ENCODE measurements at places on chromosomes 7 and 10.
A peak's percentile ranks its signal among the peaks of the same experiment; 100 is the strongest.

- DNase-seq, result peak; percentile 46
Measured at GRCh38 chr10:71835671-71836595, 15.1 kb downstream of the PSAP start.

DNA sequence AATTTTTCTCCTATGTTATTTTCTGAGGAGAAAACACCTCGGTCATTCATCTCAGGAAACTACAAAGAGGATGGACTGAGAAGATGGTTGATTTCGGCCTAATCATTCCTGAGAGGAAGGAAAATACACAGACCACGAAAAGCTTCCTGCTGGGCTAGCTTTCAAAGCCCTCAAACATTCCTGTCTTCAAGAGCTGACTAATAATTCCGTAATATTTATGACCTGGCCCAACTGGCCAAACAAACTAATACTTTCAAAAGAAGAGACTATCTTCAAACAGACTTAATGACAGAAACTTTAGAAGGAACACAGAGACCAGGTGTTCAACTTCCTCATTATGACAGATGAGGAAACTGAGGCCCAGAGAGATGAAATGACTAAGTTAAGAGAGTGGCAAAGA, 215.1 kb upstream of the FRMD4A start:
- DNase-seq, result no peak

DNA sequence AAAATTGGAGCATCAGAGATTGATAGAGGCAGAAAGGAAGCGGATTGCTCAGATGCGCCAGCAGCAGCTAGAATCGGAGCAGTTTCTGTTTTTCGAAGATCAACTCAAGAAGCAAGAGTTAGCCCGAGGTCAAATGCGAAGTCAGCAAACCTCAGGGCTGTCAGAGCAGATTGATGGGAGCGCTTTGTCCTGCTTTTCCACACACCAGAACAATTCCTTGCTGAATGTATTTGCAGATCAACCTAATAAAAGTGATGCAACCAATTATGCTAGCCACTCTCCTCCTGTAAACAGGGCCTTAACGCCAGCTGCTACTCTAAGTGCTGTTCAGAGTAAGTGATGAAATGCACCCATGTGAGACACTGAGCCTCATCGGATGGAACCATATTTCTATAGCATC, 33.1 kb downstream of the STAMBPL1 start:
- DNase-seq, result peak; percentile 62

DNA sequence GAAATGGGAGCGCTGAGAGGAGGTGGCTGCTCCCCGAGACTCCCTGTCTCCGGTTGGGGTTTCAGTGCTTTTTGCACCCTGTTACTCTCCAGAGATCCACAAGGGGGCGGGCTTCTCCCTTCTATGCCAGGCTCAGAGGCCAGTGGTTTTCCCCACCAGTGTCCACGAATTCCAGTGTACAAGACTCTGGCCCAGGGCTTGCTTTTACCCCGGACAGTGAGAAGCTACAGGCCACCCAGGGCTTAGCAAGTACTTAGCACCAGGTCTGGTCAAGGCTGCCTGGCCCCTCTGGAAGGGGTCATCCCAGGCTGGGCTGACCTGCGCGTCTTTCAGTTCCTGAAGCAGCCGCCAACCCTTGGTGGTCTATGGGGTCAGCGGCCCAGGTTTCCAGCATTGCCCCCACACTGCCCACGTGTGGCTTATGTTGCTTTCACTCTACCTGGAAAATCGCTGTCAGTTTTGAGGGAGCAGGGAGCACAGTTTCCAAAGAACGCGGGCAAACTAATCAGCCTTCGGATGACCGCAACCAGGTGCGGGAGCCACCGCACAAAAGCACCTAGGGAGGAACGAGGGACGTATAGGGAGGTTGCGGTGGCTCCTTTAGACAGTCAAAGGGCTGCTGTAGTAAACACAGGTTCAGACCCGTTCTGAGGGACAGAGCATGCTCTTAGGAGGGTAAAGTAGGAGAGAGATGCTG, 6.8 kb downstream of the CYP26A1 start:
- DNase-seq, result peak; percentile 67

Measured in cardiac muscle cell (in vitro differentiated cells and primary cell).